NCI-H1930 (cell line): ENCODE measurements at places on chromosomes 3 and 15.

GRCh38 chr3:138127636-138128365, 4.4 kb downstream of the A4GNT start:
- DNase-seq = no peak

GRCh38 chr3:58463181-58463941, 28.5 kb upstream of the KCTD6 start:
- peak; percentile 42 for DNase-seq

DNA sequence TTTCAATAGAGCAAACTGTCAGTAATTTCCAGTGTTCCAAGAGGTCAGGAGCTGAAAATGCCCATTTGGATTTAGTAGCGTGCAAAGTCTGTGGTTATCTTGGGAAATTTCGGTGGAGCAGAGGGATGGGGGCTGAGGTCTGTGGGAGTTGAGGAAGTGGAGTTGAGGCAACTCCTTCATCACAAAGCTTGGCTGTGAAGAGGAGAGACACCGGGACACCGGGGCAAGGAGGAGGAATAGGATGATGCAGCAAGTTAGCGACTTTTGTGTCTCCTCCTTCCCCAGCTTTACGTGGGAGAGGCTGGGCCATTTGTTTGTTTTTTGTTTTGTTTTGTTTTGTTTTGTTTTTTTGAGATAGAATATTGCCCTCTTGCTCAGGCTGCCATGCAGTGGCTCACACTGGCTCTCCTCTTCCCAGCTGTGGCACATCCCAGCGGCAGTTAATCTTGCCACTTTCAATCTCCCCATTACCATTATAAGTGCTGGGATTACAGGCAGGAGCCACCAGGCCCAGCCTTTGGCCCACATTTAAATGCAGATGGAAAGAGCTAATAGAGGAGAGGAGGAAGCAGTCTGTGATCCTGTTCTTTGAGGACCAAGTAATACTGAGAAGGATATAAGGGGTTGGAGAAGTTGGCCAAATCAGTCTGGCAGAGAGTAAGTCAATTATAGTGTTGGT, 47.1 kb downstream of the CRTC3 start:
- DNase-seq = no peak

DNA sequence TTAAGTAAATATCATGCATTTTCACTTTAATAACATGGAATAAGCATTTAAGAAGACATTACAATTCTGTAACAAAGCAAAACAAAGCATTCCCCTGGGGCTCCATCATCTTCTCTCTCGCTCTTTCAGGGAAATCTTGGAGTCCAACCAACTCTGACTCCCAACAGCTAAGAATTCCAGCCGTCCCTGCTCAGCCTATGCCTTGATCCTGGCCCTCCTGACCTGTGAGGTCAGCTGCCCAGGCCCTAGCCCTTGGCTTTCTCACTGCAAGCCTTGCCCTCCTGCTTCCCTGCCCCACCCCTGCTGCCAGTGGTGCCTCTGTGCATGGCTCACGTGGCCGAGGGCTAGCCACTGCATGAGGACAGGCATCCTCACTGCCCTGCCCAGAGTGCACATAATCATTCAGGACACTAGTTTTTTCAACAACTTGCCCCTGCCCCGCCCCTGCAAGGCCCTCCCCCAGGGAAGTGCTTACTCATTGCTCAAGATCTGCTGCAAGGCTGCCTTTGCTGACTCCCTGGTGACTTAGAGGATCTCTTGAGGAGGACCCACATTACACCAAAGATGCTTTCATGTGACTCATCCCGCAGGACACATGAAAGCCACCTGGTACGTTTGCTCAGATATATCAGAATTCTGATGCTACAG, 37.6 kb downstream of the MTMR10 start:
- DNase-seq = no peak

DNA sequence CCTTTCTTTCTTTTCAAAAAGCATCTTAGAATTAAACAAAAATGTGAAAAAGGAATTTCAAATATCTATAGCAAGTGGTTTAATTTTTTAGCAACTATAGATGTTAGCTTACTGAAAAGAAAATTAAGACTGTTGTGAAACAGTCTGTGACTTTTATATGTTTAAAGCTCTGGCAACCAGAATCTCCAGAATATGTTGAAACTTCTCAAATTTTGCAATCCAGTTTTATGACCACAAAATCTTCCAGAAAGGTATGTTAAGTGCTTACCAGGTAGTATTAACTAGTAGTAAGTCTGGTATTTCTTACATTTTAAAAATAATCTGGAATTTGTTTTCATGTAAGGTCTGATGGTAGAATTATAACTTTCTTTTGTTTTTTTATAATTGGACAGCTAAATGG, 235.0 kb downstream of the SLC9A9 start:
- no peak for DNase-seq

GRCh38 chr3:39804951-39805350, 4.5 kb upstream of the MYRIP start:
- DNase-seq = no peak

- peak; percentile 57 for DNase-seq
Observed at GRCh38 chr15:44427756-44428724, 611 bp downstream of the CTDSPL2 start.

DNA sequence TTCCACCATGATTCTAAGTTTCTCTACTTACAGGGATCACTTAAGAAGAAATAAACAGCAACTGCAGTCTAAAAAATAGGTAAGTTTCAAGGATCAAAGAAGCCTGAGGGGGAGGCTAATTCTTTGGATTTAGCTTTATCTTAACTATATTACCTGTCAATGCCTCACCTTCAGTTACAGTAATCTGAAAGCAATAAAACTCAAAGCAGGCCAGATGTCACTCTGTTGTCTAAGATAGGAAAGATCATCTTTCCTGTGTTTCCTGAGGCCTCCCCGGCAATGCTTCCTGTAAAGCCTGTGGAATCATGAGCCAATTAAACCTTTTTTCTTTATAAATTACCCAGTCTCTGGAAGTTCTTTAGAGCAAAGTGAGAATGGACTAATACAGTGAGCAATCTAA, 60.2 kb downstream of the NPTN start:
- no peak for DNase-seq

GRCh38 chr15:63555507-63555906, 41.7 kb upstream of the FBXL22 start:
- no peak for DNase-seq

GRCh38 chr3:72791161-72791560, 57.1 kb downstream of the SHQ1 start:
- DNase-seq = no peak
